ENCODE measurements at places on chromosomes 4 and X.

GRCh38 chr4:25888781-25889180 lies 25.2 kb upstream of the SMIM20 start:
- no peak for DNase-seq

DNA sequence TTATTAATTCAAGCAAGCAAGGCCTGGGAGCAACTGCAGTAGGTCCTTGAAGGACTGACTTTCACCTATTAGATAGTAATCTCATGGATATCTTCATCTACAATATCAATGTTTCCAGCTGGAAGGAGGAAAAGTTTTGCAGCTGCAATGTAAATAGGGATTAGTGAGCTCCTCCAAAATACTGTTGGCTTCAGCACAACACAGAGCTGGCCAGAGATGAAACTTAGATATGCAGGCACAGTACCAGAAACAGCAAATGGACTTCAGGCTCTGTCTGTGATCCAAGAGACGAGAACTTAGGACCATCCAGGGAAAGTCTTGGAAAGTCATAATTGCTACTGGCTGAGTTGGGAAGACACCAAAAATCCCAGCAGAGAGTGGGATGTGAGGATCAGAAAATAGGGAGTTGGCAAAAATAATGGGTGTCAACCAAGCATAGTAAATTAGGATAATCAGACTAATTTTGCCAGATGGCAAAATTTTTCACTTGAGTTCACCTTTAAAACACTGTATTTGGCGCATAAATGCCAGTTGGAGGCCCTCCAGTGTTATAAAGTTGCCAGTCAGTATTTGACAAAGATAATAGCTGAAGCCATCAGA lies 57.5 kb downstream of the PARM1 start:
- no peak for DNase-seq

DNA sequence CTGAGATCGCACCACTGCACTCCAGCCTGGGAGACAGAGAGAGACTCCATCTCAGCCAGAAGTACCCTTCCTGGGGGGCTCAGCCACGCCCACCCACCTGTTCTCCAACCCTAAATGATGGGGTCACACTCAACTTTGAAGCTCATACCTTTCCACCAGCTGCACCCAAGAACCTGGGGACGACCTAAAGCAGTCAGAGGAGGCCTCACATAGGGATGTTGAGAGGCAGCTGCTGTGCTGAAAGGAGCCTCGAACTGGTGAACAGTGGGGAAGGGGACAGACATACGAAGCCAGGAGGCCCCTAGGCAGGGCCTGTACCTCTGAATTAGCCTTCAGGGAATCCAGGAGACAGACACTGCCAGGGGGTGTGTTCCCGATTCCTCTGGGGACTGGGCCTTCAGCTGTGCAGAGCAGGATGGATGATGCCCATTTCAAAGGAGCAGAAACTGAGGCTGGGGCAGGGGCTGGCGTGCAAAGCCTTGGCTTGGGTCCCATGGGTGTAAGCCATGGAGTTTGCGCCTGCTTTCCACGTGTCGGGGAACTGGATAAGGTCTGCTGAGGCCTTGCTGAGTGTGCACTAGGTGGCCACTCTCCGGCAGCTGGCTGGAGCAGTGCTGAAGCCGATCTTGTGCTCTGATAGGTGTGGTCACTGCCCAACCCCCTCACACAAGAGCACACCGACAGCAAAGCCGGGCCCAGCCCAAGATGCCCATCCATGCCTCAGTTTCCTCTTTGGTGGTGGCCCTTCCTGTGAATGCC lies 130.8 kb downstream of the CPZ start:
- DNase-seq: no peak

DNA sequence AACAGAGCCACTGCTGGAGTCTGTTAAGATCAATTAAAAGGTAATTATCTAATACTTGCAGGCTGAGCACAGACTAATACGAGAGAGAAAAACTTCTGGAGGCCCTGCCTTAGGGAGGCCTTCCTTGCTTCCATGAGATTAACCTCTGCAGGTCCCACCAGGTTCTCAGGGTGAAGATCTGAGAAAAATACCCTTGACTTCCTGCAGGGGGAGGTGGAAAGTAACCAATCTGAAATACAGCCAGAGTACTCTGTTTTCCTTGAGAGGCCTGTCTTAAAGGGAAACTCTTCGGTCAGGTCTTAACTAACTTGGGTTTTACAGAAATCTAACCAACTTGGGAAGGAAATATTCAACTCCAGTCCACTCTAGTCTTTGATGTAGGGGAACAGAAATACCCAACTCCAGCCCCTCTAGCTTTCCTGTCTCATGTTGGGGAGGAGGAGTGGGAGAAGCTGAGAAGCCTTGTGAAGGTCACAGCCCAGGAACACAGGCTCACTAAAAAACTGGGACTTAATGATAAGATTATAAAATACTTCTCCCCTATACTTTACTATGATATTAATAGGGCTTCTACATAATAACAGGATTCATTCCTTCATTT lies 77.1 kb downstream of the TBCK start:
- DNase-seq: no peak

DNA sequence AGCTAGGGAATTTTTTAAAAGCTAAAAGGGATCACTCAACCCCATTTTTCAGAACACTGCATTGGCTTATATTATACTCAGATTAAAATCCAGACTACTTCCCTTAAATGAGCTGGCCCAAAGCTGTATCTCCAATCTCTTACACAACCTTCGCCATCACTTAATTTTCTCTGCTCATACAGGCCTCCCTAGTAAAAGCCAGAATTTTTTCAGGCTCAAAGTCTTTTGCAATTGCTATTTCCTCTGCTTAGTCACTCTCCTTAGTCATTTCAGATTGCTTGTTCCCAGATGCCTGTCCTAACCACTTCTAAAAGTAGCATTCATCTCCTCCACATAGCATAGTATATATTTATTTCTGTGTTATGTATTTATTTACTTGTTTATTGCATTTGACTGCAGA lies 1587.9 kb upstream of the ADGRL3 start:
- DNase-seq: no peak

- no peak for DNase-seq
Measured at GRCh38 chrX:88991583-88992132, 244.6 kb downstream of the CPXCR1 start.

DNA sequence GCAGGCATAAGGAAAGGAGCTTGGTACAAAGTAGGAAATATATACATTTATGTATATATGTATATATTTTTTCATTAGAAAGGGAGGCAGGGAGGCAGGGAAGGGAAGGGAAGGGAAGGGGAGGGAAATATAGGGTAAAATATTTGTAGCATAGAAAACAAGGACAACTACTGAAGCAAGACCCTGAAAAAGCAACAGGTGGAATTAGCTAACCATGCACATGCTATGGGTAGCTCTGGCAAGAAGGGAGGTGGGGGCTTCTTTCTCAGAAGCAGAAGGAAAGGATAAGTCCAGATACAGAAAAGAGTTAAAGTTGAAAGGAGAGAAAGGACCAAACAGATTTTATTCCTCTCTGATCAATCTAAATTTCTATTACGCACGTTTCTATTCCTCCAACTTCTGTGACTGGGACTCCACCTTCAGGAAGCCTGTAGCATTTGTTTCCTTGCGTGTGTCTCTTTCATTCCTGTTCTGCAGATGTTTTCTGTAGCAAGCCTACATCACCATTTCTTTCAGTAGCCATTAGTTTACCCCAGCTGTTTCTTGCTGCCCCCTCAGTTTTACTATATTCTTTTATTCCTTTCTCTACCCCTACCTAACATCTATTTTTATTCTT lies 82.9 kb downstream of the OR13H1 start:
- no peak for DNase-seq

GRCh38 chr4:87843936-87844335 lies 11.2 kb downstream of the MEPE start:
- no peak for DNase-seq
